CD4-positive, alpha-beta memory T cell (primary cell): ENCODE measurements at places on chromosomes 3 and 15. TPM values are rescaled to one million over a fixed set of nuclear protein-coding genes. Genes with fewer than 3 reads are reported as not detected.

GRCh38 chr15:99282586-99282985 is 31.3 kb downstream of the LRRC28 start:
- DNase-seq = no peak

DNA sequence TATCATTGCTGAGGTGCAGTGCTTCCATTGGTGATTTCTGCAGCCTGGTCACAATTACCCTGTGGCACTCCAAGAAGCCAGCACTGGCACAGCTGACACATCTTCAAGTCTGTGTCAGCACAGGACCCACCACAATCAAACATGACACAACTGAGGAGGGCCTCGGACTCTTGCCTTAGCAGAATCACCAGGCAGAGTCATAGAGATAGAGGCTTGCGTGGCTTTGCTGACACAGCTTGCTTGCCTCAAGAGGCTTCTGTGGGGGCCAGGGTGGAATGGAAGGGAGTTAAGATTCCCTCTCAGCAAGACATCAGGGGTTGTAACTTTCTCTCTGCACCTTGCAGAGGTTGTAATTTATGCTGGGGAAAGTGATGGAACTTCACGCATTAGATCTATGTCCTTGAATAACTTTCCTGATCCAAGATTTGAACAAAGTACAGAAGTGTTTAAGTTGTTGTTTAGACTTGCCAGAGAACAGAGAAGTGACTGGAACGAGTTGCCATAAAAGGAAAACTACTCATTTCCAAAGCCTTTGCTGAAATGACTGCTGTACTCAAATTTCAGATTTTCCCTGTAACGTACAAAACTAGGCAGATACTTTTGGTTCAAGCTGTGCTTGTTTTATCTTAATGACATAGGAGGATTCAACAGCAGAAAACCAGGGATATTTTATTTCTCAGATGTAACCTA is 170.7 kb downstream of the DIPK2A start:
- DNase-seq = no peak

DNA sequence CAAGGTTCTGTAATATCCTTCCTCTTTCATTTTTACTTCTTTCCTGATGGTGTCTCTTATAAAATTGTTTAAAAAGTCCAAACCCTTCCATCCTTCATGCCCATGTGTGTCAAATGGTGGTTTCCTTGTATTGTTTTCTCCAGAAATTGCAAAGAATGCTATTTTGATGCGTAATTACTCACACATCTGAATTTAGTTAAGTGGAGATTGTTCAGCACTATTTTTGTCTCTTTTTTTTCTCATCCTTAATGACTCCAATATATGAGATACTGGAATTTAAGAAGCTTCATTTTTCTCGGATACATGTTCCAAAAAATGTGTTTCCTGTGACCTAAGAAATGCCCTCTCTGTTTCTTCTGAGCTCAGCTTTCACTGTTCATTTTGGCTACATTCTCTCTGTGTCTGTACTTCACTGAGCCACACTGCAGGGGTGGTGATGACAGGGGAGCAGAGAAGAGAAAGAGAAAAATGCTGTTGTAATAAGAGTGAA is 799.8 kb downstream of the DIPK2A start:
- no peak for DNase-seq

GRCh38 chr15:28098766-28099554 is at the start of gene OCA2:
Gene OCA2 (minus strand): TSS chr15:28099315. CDS start chr15:28081874, 17,441 bp downstream.
- peak; percentile 55 for DNase-seq

DNA sequence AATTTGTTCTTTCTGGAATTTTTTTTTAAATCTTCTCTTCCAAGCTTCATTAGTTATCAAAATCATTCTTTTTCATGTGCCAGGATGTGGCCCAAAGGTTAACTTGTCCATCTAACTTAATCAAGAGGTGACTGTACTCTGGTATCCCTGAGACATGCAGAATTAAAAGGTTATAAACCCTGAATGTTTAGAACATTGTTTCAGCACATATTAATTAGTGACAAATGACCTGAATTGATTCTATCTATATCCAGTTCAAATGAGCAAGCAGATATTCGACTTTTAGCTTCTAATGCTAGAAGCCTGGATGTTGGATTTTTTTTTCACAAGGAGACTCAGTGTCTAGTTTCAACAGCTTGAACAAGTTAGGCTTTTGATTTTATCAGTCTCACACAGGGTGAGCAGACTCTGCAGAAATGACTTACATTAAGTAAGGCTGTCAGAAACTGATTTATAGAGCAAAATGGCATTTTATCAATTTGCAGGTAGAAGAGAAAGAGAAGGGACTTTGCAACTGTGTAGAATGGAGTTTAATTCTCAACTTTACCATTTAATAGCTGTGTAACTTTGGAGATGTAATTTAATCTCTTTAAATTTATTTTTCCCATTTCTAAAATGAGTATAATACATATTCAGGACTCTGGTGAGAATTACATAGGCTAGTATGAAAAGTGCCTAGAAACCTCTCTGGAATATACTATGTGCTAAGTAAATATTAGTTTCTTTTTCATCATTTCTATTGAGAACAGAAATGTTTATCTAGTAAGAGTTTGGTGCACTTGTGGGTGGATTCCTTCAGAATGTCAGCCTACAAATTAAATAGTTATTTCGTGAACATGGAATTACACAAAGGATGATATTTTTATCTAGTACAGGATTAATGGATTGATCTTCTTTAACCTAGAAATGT is 100.0 kb downstream of the ALCAM start:
- DNase-seq = no peak

The DNAH12 gene
- not detected for polyA plus RNA-seq

The SPINK8 gene
- polyA plus RNA-seq = not detected
